ENCODE measurements at places on chromosomes 4 and X.

DNA sequence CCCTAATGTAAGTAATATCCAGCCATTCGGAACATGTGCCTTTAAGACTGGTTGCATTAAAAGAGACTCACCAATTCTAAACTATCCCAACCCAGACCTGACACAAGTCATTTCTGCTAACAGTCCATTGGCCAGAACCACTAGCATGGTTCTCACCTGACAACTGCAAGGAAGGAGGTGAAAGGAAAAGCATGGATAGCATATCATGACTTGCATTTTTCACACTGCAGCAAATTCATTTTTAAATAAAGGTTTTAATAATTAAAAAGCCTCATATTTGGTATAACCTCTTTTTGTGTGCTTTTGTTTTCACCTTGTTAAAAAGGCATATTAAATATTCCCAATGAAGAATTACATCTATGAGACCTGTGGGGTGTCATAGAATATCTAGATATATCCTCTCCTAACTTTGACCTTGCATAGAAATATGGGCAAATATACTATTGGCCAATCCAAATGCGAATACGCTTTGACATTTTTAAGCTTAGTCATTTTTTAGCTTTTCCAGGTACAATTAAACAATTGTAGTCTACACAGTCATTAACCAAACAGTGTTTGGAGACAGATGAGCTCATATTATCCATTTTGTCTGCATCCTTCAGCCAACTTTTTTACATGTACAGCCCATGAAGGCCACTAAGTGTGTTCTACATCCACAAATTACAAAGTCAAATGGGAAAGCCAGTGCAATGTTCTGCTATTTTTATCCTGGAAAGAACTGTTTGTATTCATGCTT lies 295.3 kb downstream of the PDGFC start:
- DNase-seq, result no peak

GRCh38 chr4:26611885-26612284 lies 28.0 kb downstream of the TBC1D19 start:
- DNase-seq, result no peak

DNA sequence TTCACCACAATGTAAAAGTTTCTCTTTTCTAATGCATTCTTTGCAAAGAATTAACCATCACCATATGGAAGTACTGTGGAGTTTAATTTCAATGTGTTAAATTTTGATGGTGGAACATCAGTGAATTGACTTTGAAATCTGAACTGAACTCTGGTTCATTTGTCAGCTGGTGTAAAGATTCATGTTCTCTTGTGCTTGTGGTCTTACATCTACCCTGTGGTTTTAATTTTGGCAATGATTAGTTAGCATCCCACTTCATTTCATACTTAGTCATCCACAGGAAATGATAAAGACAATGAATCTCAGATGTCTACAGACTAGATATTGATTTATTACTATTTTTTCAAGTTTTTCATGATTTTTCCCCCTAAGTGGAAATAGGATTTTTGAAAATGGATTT lies 77.8 kb downstream of the GRID2 start:
- no peak for DNase-seq

- DNase-seq, result no peak
These were observed 2.4 kb downstream of the DNAJB14 start for GRCh38 chr4:99943904-99944437.

GRCh38 chr4:21744046-21744445 lies 204.5 kb downstream of the KCNIP4 start:
- DNase-seq, result no peak

GRCh38 chr4:144574000-144574399 lies 72.0 kb upstream of the HHIP start:
- no peak for DNase-seq

DNA sequence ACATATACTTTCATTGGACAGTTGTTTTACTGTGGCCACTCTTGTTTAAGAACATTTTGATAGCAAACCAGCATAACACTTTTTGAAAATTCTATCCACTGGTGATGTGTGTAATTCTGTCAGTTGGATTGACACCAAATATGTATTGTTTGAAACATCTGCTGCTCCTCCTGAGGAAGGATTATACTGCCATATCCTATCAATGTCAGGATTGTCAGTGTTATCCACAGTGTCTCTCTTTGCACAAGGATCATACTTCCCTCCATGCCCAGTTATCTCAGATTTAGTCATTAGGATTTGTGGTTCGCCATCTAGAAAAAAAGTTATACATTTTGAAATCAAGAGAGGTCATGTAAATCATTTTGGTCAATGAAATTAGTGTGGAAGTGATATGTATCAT lies 1859.6 kb downstream of the C4orf33 start:
- no peak for DNase-seq

DNA sequence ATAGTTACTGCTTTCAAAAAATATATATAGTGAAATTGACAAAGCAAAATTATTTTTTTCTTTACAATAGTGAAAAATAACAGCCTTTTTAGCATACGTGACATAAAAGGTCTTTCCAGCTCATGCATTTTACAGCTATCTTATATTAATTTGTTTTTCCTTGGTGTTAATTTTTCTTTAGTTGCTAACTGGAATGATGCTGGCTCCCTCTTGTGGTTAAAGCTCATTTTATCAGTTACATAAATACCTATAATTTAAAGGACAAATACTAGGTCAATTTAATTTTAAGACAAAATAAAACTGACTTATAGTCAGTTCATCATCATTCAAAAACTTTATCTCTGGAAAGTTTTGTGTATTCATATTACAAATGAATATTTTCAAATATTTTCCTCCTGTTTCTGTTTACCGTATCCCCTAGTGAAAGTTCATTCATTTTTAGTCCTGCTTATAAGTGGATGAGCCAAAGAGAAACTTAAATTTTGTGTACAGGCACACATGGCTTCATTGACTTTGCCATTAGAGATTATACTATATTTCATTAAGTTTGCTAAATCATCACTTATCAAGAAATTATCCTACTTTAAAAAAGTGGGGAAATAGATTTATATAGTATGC lies 9.9 kb upstream of the ANAPC4 start:
- DNase-seq, result peak; percentile 28

GRCh38 chr4:19721587-19721986 lies 530.1 kb upstream of the SLIT2 start:
- no peak for DNase-seq

DNA sequence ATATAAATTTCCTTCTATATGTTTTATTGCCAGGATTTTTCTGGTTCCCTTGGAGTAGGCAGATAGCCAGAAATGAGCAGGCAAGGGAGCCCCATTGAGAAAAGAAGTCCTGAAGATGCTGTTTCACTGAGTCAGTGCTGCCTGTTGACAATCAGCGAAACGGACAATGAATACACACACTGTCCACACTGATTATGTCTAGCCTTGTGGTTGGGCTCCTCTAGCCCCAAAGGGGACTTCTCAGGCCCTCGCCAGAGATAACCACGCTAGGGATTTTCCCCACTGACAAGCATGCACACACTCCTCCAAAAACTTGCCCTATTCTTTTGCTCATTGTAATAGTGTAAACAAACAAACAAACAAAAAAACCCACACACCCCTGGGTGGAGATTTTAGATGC lies 369.3 kb downstream of the DMD start:
- no peak for DNase-seq

DNA sequence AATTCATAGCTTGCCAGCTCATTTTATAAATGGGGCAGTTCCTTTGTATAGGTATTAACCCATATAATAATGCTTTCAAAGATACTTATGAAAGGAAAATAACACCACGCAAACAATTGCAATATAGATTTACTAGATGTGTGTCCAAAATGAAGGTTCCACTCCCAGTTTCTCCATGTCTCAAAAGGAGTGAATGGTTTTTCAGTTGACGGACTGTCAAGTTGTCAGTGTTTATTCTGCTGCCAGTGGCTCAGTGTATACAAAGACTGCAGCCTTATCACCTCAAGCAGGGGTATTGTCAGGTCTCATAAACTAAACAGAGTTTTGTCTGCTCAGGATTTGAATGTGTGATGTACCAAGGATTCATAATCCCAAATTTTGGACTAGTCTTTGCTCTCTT lies 585.3 kb upstream of the ATOH1 start:
- DNase-seq, result no peak

- no peak for DNase-seq
These were observed 10.8 kb downstream of the NUDT6 start for GRCh38 chr4:122911588-122911987.

DNA sequence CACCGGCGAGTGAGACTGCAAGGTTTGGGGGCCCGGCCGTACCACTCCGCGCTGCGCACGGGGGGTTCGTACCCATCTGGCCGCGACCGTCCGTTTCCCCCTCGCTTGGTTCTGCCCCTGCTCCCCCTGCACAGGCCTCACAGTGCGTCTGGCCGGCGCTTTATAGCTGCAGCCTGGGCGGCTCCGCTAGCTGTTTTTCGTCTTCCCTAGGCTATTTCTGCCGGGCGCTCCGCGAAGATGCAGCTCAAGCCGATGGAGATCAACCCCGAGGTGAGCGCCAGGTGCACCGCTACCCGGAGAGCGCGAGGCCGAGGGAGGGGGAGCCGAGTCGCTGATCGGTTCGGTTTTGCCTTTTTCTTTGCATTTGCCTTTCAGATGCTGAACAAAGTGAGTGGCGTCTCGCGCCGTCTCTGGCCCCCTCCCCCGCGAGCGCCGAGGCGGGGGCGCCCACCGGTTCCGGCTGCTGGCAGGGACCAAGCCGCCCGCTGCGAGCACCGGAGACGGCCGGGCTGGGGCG lies at the start of gene UCHL1:
TSS of gene UCHL1 (plus strand) at position 189 of the 517 bp plus-strand sequence. CDS start at position 238, 49 bp downstream.
- DNase-seq, result no peak

DNA sequence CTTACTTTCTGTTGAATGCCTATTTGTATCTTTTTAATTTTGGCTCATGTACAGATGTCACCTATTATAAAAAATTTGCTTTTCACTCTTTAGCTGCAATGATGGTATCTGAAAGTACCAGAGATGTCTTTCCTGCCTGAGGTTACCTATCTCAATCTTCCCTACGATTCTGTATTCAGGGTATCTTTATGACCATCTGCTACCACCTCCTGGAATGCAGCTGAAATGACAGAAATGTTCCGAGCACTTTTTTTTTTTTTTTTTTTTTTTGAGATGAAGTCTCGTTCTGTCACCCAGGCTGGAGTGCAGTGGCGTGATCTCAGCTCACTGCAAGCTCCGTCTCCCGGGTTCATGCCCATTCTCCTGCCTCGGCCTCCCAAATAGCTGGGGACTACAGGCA lies 136.4 kb downstream of the REPS2 start:
- no peak for DNase-seq

- no peak for DNase-seq
These were observed 45.9 kb downstream of the PDGFRA start for GRCh38 chr4:54274795-54275665.

GRCh38 chrX:48937054-48937907 lies 18.5 kb upstream of the PIM2 start:
- DNase-seq, result no peak

DNA sequence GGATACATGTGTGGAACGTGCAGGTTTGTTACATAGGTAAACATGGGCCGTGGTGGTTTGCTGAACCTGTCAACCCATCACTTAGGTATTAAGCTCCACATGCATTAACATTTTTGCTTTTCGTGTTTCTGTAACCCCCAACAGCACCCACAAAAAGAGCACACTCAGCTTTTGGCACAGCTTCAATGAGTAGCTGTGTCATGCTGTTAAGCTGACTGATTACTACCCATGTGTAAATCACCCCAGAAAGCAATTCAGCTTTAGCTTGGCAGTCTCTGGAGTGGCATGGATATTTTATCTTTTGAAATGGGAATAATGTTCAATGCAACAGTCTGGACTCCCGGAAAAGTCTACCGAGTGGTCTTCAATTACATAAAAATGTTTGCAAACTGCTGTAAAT lies 734.3 kb downstream of the STIM2 start:
- no peak for DNase-seq

- no peak for DNase-seq
These were observed 127.3 kb upstream of the AMOT start for GRCh38 chrX:112967903-112968302.

DNA sequence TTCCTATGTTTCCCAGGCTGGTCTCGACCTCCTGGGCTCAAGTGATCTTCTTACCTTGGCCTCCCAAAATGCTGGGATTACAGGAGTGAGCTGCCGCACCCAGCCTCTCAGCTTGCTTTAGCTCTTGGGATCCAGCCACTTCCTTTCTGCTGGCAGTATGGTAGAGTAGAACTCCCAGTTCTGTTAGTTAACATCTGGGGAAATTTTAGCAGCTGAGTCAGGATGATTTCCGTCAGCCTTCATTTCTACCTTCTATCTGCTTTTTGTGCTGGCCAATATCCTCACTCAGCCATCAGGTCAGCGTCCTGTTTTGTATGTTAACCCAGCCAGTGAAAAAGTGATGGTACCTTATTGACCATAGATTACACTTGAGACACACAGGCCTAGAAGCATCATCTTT lies 59.3 kb upstream of the GPC4 start:
- DNase-seq, result no peak

GRCh38 chrX:21438792-21439191 lies 64.6 kb downstream of the CNKSR2 start:
- no peak for DNase-seq

- DNase-seq, result peak; percentile 56
These were observed at the start of gene KIT for GRCh38 chr4:54657551-54658251. KIT (plus strand) TSS chr4:54657957; CDS start chr4:54658015, 58 bp downstream.

GRCh38 chr4:147407261-147408045 lies 73.4 kb upstream of the EDNRA start:
- DNase-seq, result no peak

- no peak for DNase-seq
These were observed 318.0 kb upstream of the TAPT1 start for GRCh38 chr4:16544251-16544721.

DNA sequence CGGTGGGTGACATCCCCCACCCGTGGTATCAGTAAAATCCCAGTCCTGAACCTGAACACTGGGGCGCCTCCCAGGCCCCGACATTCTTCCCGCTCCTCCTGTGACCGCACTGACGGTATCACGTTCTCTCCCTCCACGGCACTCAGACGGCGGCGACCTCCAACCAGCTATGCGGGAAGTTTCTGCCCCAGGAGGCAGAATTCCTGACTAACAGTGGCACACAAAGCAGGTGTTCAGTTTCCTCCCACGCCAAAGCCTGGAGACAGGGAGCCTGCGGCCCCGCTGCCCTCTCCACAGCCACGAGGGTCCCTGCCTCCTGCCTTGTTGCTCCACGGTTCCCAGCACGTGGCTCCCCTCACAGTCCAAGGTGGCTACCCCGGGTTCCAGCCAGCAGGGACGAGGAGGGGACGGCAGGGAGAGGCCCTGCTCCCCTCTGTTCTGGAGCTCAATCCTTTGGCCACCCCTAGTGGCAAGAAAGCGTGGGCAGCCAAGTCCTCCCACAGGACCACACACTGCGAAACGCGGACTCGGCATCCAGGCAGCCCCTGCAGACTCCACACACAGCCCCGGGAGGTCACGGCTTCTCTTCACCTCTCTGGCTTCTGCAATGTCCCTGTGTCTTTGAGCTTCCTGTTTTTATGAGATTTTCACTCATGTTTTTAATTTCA lies 15.2 kb downstream of the CTBP1 start:
- DNase-seq, result no peak

DNA sequence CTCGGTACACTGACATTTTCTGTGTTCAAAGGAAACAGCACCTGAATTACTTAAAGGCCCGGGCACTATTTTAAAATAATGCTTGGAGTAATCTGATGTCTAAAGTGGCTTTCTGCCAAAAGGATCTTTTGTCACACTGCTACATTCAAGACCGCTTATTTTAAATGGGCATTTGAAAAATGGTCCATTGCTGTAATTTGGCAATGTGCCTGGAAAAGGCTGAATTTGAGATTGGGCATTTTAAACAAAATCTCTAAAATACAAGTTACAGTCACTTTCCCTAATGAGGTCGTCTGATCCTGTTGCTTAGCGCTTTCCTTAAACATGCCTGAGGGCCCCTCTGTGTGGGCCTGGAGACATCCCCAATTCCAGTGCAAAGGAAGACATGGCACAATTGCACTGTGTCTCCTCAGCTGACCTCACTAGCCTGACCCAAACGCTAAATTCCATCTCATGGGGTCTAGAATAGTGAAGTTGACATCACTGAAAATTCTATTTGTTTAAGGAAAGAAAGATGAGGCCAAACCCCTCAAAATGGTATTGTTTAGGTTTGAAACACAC lies 214.2 kb downstream of the GPC3 start:
- no peak for DNase-seq
